ENCODE measurements at places on chromosomes 5 and 9.
A peak's percentile ranks its signal among the peaks of the same experiment; 100 is the strongest.

- no peak for DNase-seq
These were observed 212.2 kb downstream of the FSTL4 start for GRCh38 chr5:133400120-133400519.

GRCh38 chr9:121364077-121364476 lies 6.0 kb downstream of the STOM start:
- no peak for DNase-seq

DNA sequence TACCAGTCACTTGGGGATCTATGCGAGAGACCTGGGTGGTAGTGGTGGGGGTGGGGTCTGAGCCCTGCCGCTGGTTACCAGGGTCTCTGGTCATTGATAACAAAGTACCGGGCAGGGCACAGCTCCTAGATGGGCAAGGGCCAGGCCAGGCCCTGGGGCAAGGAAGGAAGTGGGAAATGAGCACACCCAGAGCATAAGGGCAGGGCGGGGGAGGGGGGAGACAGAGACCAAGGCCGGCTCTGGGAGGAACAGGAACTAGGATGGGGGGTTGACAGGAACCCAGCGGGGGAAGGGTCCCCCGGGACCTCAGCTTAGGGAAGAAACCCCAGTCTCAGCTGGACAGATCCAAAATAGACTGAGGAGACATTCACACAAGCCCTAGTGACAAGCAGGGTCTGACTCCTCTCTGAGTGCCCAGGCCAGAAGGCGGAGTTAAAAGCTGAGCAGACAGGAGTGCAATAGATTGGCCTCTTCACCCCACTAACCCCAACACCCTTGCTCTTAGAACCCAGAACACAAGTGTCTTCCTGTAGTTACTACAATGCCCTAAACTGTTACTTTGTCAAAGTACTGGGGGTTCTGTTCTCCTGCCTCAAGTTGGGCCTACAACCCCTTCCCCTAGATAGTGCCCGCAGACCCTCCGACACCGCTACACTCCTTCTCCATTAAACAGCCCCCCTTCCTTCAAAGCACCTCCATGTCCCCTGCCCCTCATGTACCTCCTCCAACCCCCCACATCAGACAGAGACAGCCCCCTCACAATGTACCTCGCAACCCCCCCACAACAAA lies 628 bp downstream of the ATOSB start:
- peak; percentile 89 for DNase-seq

DNA sequence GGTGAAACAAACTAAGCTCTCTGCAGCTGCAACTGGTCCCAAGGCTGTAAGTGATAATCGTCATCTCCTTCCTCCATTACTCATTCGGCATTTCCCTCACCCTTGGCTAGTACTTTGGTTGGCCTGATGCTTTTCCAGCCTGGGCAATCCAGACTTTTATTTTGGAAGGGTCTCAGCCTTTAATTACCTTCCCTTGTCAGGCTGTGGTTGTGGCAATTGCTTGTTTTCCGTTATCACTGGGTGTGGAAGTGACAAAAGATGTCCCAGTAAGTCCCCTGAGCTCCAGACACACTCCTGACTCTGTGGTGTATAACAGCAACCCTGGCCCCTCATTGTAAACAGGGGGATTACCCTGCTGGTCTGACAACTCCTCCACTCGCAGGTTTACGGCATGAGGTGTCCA lies 6.3 kb upstream of the FAF2 start:
- DNase-seq, result peak; percentile 25

DNA sequence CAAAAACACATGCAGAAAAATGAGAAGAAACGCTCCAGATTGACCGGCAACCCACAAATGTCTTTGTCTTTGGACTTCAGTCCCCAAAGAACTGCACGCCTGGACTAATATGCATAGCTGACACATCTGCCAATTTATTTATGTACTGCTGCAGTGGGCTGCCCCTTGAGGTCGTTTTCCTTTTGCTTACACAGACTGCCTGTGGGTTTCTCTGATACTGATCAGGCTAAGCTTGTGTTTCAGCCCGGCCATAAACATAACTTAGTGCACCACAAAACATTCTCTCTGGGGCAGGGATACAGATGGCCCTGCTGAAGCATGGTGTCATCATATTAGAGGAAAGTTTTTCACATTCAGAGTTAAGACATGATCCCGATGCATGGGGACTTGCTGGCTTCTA lies 75.4 kb downstream of the NUDT12 start:
- DNase-seq, result no peak

GRCh38 chr5:27494887-27495286 lies 456.5 kb upstream of the CDH9 start:
- DNase-seq, result no peak

DNA sequence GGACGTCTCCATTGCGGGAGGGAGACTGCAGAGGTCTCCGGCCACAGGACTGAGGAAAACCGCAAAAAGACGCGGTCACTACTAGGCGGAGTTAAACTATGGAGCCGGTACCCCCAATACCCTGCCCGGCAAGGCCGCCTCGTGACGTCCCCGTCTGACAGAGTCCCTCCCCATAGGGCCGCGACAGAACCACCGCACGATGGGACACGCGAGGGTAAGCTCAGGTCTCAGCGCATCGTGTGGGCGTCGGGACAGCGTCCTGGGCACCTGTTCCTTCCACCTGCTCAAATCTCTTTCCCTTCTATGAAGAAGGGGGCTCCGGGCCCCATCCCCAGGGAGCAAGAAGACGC lies 35.2 kb upstream of the GLDC start:
- DNase-seq, result peak; percentile 77

DNA sequence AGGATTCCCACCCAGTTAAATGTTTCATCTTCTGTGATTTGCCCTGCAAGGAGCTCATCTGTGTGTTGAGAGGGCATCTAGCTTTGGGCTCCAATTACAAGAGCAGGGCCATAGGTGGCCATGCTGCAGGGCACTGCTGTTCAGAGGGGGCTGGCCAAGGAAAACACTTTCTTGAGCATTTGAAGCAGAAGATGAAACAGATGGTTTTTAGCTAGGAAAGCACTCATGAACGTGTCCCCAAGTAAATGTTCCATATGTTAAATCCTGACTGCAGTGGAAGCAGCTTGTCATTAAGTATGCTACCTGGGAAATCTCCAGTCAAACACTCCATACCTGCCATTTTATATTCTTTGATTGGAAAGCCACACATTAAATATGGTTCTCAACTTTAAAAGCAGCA lies 176.6 kb downstream of the FBXL7 start:
- no peak for DNase-seq

DNA sequence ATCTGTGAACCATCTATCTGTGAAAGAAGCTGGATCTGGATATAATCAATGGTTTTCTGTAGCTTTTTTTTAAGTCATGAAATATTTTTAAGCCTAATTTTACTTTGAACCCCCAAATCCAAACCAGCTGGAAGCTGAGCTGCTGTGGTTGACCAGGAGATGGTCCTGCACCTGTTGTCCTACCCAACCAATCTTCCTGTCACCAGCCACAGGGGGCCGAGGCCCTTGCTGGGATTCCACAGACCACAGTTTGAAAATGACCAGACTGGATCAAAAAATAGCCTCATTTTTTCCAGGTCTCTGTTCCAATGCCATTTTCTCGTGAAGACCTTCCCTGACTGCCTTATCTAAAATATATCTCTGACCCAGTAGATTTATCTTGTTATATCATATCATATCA lies 200.6 kb downstream of the SGCD start:
- no peak for DNase-seq
